Liver (tissue), 10 donors: ENCODE measurements at places on chromosomes 16 and 17. TPM values are rescaled to one million over a fixed set of nuclear protein-coding genes. Genes with fewer than 3 reads are reported as not detected.
A peak's percentile ranks its signal among the peaks of the same experiment; 100 is the strongest.

- H3K4me3 ChIP-seq: no peak overlapping the region
- no peaks in the 10 kb centered on the region for H3K36me3 ChIP-seq
- H3K27me3 ChIP-seq: no peaks in the 10 kb centered on the region
- DNase-seq: peak; percentile 30
- H3K27ac ChIP-seq: no peak overlapping the region
These were observed 4.0 kb downstream of the RNASEK start for GRCh38 chr17:7016418-7016817.

DNA sequence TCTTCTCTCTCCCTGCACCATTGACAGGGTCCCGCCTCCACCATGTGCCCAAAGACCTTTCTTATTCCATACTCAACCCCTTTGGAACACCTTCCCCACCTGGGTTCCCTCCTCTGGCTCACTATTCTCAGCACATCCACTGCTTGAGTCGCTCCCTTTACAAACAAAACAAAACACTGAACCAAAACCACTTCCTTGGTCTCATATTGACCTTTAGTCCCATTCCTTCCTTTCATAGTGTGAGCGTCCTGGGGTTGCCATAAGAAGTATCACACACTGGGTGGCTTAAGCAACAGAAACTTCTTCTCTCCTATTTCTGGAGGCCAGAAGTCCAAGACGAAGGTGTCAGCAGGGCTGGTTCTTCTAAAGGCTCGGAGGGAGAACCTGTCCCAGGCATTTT lies 6.1 kb upstream of the TNRC6C start:
- H3K27me3 ChIP-seq: peaks cover 2% of the 10 kb centered on the region
- no peak overlapping the region for H3K4me3 ChIP-seq
- no peak overlapping the region for H3K27ac ChIP-seq
- peaks cover 3% of the 10 kb centered on the region for H3K4me1 ChIP-seq
- DNase-seq: no peak

DNA sequence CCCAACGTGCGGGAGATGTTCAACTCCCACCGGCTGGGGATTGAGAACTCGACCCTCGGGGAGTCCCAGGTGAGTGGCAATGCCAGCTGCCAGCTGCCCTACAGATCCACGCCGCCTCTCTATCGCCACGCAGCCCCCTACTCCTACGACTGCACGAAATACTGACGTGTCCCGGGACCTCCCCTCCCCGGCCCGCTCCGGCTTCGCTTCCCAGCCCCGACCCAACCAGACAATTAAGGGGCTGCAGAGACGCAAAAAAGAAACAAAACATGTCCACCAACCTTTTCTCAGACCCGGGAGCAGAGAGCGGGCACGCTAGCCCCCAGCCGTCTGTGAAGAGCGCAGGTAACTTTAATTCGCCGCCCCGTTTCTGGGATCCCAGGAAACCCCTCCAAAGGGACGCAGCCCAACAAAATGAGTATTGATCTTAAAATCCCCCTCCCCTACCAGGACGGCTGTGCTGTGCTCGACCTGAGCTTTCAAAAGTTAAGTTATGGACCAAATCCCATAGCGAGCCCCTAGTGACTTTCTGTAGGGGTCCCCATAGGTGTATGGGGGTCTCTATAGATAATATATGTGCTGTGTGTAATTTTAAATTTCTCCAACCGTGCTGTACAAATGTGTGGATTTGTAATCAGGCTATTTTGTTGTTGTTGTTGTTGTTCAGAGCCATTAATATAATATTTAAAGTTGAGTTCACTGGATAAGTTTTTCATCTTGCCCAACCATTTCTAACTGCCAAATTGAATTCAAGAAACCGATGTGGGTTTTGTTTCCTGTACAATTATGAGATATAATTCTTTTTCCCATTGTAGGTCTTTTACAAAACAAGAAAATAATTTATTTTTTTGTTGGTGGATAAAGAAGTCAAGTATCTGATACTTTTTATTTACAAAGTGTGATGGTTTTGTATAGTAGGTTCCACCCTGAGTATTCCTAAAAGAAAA lies 2.3 kb downstream of the FOXC2 start:
- no peak overlapping the region for H3K4me3 ChIP-seq
- no peaks in the 10 kb centered on the region for H3K36me3 ChIP-seq
- DNase-seq: no peak

GRCh38 chr16:89936508-89936907 lies 12.0 kb upstream of the DEF8 start:
- H3K27me3 ChIP-seq: no peaks in the 10 kb centered on the region
- no peaks in the 10 kb centered on the region for H3K4me1 ChIP-seq
- H3K27ac ChIP-seq: no peak overlapping the region
- no peak overlapping the region for H3K4me3 ChIP-seq

- DNase-seq: no peak
- H3K27ac ChIP-seq: no peak overlapping the region
- no peak overlapping the region for H3K4me3 ChIP-seq
- H3K4me1 ChIP-seq: no peaks in the 10 kb centered on the region
These were observed 33.9 kb downstream of the COX4I1 start for GRCh38 chr16:85833219-85833920.

GRCh38 chr16:450785-451512 lies 25.5 kb downstream of the RAB11FIP3 start:
- H3K4me1 ChIP-seq: no peaks in the 10 kb centered on the region
- no peak overlapping the region for H3K27ac ChIP-seq
- H3K36me3 ChIP-seq: no peaks in the 10 kb centered on the region
- H3K4me3 ChIP-seq: no peak overlapping the region

DNA sequence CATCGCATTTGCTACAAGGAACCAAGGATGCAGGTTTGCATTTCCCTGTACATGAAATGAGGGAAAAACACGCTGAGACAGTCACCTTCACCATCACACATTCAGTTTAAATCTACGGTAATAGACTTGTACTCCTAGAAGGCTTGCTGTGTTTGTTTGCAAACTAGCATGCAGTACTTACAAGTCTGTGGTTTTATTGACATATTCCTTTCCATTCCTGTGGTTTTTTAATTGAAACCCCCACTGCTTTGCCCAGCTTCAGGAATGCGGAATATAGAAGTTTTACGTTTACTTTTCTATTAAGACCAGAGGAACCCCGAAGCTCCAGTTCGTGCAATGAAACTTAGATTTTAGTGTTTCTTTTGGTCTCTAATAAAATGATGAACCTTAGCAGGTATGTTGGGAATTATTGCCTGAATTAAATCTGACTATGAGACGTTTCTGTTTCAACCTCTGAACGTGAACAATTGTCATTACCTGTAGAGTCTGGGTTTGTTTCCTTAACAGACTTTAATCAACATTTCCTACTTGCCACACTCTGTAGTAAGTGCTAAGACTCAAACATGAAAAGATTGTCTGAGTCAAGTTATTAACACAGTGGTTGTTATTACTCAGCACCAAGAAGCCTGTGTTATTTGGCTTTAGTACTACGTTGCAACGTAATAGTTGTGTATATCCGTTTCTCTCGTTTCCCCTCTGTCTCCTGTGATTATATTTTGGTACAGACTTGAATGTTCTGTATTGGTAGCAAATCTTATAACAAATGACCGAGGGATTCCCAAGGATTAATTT lies 793.3 kb upstream of the GOT2 start:
- H3K4me1 ChIP-seq: no peaks in the 10 kb centered on the region
- no peaks in the 10 kb centered on the region for H3K27me3 ChIP-seq
- H3K4me3 ChIP-seq: no peak overlapping the region
- DNase-seq: no peak

DNA sequence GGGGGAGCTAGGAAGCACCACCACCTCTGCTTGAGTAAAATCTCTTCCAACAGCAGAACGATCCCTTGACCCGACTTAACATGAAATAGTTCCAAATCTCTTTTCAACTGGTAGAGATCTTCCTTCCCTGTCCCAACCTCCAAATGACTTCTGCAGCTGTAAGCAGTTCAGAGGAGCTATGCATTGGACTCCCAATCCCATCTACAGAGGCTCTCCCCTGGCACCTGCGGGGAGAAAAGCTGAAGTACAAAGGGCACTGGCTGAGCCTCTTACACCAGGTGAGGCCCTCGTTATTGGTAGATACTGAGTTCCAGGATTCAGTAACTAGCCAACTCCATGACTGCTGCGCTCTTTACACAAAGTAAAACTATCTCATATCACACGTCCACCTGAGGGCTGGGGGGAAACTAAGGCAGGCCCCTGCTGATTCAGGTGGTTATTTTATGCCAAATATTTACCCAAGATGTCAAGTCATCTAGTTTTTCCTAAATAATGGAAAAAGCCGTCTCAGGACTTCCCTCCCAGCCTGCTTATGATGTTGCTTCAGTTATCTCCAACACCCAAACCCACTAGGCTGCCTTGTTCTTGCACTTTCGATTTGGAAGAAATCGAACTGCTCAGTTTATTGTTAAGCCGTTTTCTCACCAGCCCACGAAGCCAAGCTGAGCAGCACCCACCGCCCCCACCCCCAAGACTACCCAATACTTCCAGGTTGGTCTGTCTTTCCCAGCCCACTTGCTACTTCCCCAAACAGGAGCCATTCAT lies 3.2 kb downstream of the ACTG1 start:
- DNase-seq: no peak
- peaks cover 22% of the 10 kb centered on the region for H3K36me3 ChIP-seq
- peak overlapping the region; percentile 97 for H3K4me3 ChIP-seq
- no peak overlapping the region for H3K27ac ChIP-seq
- no peaks in the 10 kb centered on the region for H3K27me3 ChIP-seq

GRCh38 chr16:71923941-71924690 lies 28.8 kb downstream of the IST1 start:
- H3K27ac ChIP-seq: no peak overlapping the region
- no peaks in the 10 kb centered on the region for H3K27me3 ChIP-seq
- H3K4me1 ChIP-seq: no peaks in the 10 kb centered on the region
- H3K36me3 ChIP-seq: peaks cover 79% of the 10 kb centered on the region
- DNase-seq: no peak

- DNase-seq: no peak
- H3K27me3 ChIP-seq: no peaks in the 10 kb centered on the region
- H3K4me3 ChIP-seq: no peak overlapping the region
- no peak overlapping the region for H3K27ac ChIP-seq
- no peaks in the 10 kb centered on the region for H3K36me3 ChIP-seq
These were observed 3.0 kb downstream of the ICAM2 start for GRCh38 chr17:64017381-64017980.

DNA sequence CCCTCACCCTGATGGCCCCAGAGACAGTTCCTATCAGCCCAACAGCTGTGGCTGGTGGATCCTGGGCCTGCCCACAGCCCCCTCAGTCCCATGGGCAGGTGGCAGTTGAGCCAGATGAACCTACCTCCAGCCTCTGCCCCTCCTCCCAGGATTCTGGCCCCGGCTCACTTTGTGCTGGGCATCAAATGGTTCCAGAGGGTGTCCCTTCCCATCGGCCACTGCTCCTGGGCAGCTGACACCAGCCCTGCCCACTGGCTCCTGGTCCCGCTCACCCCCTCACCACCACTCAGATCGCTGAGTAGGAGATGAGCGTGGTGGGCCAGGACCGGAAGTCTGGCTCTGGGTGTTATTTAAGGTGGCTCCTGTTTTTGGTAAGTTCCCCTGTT lies 2.0 kb downstream of the TTYH2 start:
- H3K27ac ChIP-seq: no peak overlapping the region
- H3K4me3 ChIP-seq: no peak overlapping the region
- no peak for DNase-seq

DNA sequence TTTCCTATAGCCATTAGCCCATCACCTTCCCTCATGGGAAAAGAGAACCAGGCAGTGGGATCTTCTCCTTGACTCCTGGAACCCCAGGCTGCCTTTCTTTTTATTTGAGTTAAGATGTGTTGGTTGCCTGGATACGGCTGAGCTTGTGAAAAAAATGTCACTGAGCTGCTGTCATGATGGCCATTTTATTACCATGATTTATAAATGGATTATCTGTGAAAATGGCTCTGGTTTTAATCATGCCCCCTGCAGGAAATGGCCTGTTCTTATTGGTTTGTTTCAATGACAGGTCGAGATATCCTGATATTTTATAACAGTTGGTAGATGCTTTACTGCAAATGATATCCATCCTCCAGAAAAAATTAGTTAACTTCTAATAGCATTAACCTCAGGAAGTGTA lies 640.4 kb downstream of the CDH11 start:
- no peak overlapping the region for H3K4me3 ChIP-seq
- no peaks in the 10 kb centered on the region for H3K36me3 ChIP-seq
- DNase-seq: no peak

- no peaks in the 10 kb centered on the region for H3K27me3 ChIP-seq
- no peak overlapping the region for H3K4me3 ChIP-seq
- H3K36me3 ChIP-seq: peaks cover 10% of the 10 kb centered on the region
- peaks cover 47% of the 10 kb centered on the region for H3K4me1 ChIP-seq
These were observed 27.8 kb downstream of the ZC3H18 start for GRCh38 chr16:88597856-88598491.

GRCh38 chr16:24164416-24164815 lies 91.7 kb upstream of the CACNG3 start:
- no peak overlapping the region for H3K27ac ChIP-seq
- no peaks in the 10 kb centered on the region for H3K27me3 ChIP-seq
- DNase-seq: no peak
- no peak overlapping the region for H3K4me3 ChIP-seq
- no peaks in the 10 kb centered on the region for H3K4me1 ChIP-seq

DNA sequence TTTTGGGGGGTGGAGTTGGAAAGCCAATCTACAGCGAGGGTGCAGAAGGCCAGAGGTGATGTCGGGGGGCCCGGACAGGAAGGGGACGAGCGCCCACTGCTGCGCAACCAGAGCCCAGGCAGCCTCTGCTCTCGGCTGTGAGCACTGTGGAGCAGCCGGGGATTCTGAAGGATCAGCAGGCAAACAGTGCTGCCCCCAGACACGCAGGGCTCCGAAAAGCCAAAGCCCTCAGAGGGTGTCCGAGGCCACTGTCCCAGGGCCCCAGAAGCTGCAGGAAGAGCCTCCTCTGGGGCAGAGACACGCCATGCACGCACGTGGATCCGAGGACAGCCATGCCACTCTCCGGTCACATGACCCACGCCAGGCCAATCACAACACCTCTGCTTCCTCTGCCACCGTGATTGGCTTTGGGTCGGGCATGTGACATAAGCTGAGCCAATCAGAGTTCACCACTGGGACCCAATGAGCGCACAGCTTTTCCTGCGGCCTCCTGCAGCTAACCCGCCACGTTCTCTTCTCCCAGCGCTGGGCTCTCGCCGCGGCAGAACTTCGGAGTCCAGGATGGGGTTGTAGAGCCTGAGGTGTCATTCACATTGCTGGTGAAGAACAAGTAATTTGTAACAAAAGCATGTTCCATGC lies 40.7 kb downstream of the ACTG1 start:
- DNase-seq: no peak
- no peak overlapping the region for H3K4me3 ChIP-seq
- no peaks in the 10 kb centered on the region for H3K36me3 ChIP-seq

Gene ADCY9
- 25.1 TPM for total RNA-seq

Gene BFAR
- 24.1 TPM for total RNA-seq

Gene ZFP1
- 8.5 TPM for total RNA-seq

Gene CNGB1
- total RNA-seq: under 0.01 TPM

Gene MRM3
- total RNA-seq: 16.9 TPM

Gene HID1
- total RNA-seq: 2.7 TPM

Gene GRB7
- total RNA-seq: 3.0 TPM

Gene MMP2
- total RNA-seq: 4.6 TPM

Gene ENPP7
- 1.7 TPM for total RNA-seq

Gene EVPLL
- total RNA-seq: not detected

Gene PERCC1
- 0.50 TPM for total RNA-seq
